Right ventricle myocardium superior (tissue), 1 donor: ENCODE measurements at places on chromosomes 12 and 14. TPM values are rescaled to one million over a fixed set of nuclear protein-coding genes. Genes with fewer than 3 reads are reported as not detected.

GRCh38 chr14:95023115-95023514, 134.2 kb downstream of the DICER1 start:
- DNase-seq: no peak

DNA sequence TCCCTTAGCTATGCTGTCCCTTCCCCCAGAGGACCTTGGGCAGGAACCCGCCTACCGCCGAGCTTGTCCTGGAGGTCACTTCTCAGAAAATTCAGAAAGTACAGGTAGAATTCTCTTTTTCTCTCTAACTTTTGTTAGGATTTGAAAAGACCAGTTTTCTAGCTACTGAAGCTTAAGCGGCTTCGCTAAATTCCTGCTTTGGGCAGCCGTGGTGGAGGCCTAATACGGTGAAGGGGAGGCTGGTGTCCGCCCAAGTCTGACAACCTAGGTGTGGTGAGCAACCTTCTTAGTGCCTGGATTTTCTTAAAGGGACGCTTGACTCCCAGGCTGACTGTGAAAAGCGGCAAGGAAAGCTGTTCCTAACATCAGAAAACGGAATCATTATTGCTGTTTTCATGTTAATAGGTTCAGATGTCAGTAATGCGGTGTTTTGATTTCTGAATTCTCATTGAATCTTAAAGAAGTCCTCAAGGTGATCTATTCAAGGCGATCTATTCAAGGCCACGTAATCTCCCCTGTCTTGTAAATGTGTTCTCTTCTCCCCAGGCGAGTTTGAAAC, 835 bp downstream of the FGD4 start:
- no peak for DNase-seq

GRCh38 chr12:22691319-22691718, 66.3 kb downstream of the ETNK1 start:
- DNase-seq: no peak

DNA sequence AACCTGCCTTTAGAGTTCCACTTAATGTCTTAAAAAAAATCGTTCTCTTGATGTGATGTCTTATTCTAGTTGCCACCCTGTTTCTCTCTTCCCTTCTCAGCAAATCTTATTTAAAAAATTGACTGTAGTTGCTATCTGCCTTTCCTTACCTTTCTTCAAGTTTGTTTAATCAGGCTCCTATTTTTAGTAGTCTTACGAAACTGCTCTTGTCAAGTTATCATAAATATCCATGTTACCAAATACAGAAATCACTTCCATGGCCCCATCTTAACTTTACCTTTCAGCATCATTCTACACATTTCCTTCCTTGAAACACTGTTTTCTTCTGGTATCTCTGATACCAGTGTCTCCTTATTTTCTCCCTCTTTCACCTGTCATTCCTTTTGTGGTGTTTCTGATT, 227.3 kb downstream of the ERC1 start:
- DNase-seq: no peak

The B4GALNT3 gene
- 32.1 TPM for total RNA-seq
